CD4-positive, alpha-beta T cell treated with Interleukin-1 beta for 1 hour (primary cell): ENCODE measurements at places on chromosomes 2 and 18.

DNA sequence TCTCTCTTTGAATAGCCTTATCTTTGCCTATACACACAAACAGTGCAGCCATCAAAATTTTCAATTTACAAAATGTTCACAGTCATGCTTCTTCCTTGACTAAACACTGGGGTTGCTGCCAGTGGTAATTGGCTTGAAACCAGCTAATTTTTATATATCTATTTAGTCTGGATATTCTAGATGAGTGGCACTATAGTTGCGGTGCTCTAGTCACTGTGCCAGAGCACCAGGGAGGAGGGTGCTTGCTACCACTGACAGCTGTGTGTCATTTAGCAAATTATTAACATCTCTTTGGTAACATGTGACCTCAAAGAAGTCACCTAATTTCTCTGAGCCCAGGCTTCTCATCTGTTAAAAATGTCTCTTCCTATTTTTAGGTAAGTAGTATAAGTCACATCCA, 130.4 kb downstream of the MEIS1 start:
- DNase-seq, result no peak

- DNase-seq, result no peak
Measured at GRCh38 chr18:42950732-42951131, 164.8 kb downstream of the RIT2 start.

GRCh38 chr2:208358758-208359631, 47.6 kb upstream of the PTH2R start:
- no peak for DNase-seq

GRCh38 chr18:60331890-60332289, 40.7 kb downstream of the MC4R start:
- DNase-seq, result no peak

GRCh38 chr2:33304032-33304864, 172.2 kb upstream of the RASGRP3 start:
- no peak for DNase-seq

- peak; percentile 8 for DNase-seq
Measured at GRCh38 chr2:61538920-61539520, 864 bp upstream of the XPO1 start.

GRCh38 chr2:166419616-166419934, 43.8 kb upstream of the SCN9A start:
- DNase-seq, result no peak

DNA sequence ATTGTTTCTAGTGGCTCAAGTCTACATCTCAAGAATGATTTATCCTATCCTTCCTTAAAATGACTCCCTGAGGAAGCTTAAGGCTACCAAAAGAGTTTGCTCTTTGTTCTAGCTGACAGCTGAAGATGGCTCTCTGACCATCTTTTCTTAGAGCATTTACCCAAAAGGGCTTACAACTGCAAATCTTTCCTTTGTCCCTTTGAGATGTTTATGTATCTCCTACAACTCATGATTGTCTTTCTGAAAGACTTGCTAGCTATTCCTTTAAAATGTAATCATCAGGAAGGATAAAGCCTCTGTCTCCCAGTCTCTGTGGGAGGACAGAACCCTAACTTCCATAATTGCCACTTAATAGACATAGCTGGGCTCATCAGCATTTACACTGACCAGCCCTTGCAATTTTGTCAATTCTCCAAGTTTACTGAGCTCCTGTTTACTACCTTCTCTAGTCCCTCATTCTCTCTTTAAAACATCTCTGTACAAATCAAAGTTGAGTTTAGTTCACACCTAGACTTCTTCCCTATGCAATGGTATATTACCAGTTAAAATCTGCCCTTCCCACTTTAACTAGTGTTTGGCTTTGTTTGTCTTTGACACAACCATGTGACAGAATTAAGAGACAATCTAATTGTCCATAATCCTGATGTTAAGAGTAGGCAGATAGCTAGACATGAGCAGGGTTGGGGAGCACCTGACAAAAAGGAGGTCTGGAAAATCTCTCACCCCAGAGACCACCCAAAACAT, 188.2 kb downstream of the PTH2R start:
- DNase-seq, result no peak

- DNase-seq, result no peak
Measured at GRCh38 chr2:207403950-207404349, 125.8 kb upstream of the CREB1 start.

DNA sequence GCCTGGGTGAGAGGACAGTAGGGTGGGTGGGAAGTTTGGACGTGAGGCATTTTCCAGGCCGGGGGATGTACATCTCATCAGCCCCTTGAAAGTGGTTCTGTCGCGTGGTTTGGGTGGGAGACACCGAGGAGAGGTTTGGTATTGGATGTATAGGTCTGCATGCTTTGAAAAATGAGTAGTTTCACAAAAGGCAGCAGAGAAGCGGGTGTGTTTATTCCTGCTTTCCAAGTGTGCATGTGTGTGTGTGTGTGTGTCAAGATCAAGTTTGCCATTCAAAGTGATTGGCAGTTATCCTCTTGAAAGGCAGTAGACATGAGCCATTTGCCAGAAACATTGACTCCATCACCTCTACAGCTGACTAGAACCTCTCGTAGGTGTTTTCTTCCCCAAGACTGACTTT, 423.1 kb upstream of the POU3F3 start:
- no peak for DNase-seq

DNA sequence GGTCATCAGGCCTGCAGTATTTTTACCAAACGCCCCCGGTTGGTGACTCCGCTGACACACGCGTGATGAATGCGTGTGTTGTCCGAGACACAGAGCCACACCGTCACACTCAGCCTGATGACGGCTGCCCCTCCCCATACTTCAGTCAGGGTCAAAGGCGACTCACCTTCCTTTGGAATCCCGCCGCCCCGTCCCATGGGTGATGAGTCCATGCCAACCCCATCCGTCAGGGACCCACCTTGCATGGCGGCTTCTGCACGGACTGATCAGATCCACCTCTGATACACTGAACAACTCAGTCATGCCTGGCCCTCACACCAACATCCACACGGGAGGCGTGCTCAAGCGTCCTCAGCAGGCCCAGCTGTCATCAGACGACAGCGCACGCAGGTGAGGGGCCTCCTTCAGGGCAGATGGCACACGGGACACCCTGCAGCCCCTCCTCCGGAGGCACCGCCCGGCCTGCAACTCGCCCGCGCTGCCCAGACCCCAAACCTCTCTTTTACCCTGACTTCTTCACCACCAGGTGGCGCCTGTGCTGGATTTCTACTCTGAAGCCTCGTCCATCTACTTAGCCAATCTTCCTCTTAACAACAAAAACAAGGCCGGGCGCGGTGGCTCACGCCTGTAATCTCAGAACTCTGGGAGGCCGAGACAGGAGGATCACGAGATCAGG, 89.2 kb downstream of the ZNF516 start:
- peak; percentile 60 for DNase-seq

GRCh38 chr18:60568220-60568619, 195.6 kb upstream of the MC4R start:
- DNase-seq, result no peak

GRCh38 chr2:165070076-165070475, 114.8 kb upstream of the SLC38A11 start:
- no peak for DNase-seq

- DNase-seq, result peak; percentile 11
Measured at GRCh38 chr2:218010140-218010983, 7.6 kb upstream of the TNS1 start.

DNA sequence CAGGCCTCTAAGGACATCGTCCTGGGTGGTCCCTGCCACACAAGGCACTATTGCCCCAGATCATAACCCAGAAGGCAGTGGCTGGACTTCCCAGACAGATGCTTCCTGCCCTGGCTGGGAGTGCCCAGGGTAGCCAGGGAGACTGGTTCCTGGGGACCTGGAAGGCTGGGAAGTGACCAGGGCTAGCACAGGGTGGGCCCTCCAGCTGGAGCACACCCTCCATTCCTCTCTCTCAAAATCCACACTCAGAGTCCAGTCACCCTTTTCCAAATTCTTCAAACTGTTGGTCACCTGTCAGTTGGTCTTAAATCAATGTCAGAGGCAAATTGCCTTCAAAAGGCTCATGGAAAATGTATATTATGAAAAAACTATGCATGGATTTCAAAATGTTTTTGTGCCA, 11.6 kb upstream of the TUBB6 start:
- no peak for DNase-seq

DNA sequence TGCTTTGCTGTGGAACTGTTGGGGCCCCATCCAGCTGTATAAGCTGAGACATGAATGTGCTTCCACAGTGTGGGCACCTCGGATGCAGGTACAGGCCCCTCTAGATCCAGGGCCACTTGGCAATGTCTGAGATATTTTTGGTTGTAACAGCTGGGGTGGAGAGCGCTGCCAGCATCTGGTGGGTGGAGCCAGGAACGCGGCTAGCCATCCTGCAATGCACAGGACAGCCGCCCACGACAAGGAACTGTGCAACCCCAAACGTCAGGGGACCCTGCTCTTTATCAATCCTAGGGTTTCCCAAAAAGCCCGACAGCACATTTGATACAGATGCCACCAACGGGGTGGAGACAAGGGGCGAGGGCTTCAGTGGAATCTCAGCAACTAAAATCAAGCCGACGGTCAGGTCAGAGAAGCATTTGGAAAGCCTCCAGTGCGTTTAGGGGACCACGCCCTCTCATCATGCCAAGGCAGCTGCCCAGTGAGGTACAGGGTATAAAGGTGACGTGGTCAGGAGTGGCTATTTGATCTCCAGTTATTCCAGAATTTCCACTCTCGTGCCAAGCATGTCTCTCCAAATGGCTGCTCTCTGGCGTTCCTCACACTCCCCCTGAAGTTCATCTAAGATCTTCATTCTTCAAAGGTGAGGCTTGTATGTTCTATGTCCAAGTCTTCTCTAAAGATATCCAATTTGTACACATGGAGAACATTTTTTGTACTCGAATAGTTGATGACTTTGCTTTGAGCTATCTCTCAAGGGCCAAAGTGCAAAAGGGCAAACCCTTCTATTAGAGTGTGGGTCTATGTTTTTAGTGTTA, 55.7 kb downstream of the LRRFIP1 start:
- DNase-seq, result no peak

DNA sequence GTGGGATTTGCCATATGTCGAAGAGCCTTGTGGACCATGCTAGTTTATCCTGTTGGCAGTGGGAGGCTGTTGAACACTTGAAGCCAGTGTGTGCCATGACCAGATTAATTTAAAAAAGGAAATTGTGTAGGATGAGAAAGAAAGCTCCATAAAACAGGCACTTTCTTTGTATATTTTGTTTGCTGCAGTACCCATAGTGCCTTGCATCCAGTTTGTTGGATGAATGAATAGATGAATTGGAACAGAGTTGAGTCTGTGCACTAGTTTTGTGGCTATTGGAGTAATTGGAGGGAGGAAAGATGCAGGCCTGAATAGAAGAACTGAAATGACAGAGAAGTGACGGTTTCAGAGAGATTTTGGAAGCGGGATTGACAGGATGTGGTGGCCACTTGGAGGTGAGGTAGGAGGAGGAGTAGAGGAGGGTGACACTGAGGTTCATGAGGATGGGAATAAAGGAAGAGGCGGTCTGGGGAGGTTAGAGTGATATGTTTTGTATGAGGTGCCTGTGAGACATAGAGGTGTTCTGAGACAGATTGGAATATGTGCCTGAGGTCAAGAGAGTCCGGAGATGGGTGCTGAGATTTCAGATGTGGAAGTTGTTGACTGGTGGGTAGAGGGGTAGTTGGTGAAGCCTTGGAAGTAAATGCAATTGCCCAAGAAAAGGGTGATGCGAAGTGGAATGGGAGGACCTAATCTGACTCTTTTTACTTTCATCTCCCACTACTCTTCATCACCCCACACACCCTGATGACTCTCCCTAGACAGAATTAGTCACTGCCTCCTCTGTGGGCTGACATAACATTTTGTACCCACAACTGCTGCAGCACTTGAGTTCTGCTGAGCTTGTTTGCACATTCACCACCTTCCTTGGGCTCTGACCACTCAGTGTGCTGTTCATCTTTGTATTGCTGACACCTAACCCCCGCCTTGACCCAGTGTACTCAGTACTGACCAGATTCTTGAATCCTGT, 5.1 kb downstream of the DGUOK start:
- DNase-seq, result no peak

DNA sequence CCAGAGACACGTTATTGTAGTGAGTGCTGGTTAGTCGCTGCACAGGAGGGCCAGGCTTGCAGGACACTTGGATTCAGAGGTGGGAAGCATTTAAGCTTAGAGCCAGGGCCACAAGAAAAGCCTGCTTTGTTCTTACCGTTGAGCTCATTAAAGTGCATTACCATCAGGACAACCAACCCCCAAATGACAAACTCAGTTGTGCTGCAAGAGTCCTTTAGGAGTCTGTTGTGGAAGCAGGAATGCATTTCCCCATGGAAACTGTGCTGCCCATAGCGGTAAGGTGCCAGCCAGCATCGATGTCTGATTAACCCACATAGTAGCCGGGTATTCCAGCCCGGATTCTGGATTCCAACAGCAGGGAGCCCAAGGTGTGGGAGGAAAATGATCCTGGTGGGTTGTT, 23.4 kb upstream of the REEP1 start:
- no peak for DNase-seq

DNA sequence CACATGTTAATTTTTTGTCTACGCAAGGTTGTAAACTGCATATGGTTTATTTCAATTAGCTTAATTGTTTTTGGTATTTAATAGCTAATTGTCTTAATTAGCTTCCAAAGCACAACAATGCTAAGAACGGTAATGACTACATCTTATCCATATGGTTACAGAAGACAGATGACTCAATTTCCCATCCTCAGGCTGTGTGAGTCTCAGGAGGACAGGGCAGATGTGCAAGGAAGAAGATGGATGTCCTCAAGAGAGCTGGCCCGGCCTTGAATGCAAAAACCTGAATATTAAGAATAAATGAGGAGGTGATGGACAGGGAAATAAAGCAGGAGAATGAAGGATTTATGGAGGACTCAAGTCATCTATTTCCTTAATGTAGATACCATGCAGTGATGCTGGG, 31.4 kb downstream of the SLC4A3 start:
- DNase-seq, result no peak

- DNase-seq, result no peak
Measured at GRCh38 chr2:165725421-165725820, 68.6 kb downstream of the GALNT3 start.

- DNase-seq, result no peak
Measured at GRCh38 chr2:74628538-74629105, 19.5 kb downstream of the M1AP start.

DNA sequence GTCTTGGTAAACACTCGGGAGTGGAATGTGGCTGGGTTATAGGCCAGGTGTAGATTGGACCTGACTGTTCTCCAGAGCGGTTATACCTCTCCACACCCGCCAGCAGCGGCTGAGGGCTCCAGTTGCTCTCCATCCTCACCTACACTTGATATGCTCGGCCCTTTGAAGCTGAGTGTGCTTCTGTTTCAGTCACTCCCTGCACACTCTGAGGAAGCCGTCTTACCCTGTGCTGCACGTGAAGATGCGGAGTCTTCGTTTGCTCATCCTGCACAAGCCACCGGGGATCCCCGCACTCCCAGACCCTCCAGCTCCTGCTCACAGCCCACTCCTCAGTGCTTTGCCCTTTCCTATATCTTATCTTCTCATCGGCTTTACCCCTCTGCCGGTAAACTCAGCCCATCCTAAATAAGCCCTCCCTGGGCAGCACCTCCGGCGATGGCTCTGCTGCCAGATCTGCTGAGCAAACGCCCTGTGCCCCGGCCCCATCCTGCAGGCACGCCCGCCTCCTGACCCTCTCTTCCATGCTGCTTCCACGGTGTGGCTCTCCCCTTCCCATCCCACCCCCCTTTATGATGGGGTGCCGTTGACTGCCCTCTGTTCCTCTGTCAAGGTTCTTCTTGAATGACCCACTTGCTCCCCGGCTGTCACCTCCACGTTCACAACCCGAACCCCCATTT, 47.3 kb upstream of the ODC1 start:
- no peak for DNase-seq

- DNase-seq, result peak; percentile 41
Measured at GRCh38 chr2:174012347-174013314, 47.5 kb upstream of the SP3 start.
